Caki2 (cell line): ENCODE measurements at places on chromosomes 12 and 14. TPM values are rescaled to one million over a fixed set of nuclear protein-coding genes. Genes with fewer than 3 reads are reported as not detected.

Gene CACNA2D4
- total RNA-seq, result not detected in 2 replicates

Gene TAS2R43
- not detected in 2 replicates for total RNA-seq

Gene MSRB3
- 45.4 and 47.8 TPM in 2 replicates for total RNA-seq

Gene CMTM5
- not detected in 2 replicates for total RNA-seq

Gene EPYC
- total RNA-seq, result not detected in 2 replicates

Gene CCDC77
- 13.5 and 16.3 TPM in 2 replicates for total RNA-seq

Gene EDDM3A
- total RNA-seq, result not detected in 2 replicates

Gene NPFF
- not detected in 2 replicates for total RNA-seq

Gene FZD10
- not detected in 2 replicates for total RNA-seq

Gene NTS
- total RNA-seq, result not detected in 2 replicates

Gene PTGER2
- total RNA-seq, result 0.88 and 4.9 TPM in 2 replicates
